RWPE1 (cell line): ENCODE measurements at places on chromosomes 3 and 15.

GRCh38 chr15:43151688-43152087, 18.3 kb downstream of the TMEM62 start:
- DNase-seq, result no peak

DNA sequence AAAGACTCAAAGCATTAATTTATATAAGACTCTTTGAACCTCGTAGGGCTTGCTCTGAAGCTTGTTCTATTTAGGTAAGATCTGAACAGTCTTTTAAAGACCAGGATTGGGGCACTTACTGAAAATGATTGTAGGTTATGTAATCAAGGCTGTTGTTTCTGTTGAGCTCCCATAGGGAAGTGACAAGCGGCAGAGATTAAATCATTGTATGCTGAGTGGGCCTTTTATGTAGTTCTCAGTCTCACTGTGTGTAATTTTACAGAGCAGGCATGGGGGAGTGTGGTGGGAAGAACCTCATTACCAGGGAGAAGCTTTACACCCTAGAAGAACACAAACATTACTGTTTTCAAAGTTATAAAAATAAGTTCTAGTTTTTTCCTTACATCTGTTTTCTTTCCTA, 160.0 kb upstream of the SNTN start:
- DNase-seq, result no peak

DNA sequence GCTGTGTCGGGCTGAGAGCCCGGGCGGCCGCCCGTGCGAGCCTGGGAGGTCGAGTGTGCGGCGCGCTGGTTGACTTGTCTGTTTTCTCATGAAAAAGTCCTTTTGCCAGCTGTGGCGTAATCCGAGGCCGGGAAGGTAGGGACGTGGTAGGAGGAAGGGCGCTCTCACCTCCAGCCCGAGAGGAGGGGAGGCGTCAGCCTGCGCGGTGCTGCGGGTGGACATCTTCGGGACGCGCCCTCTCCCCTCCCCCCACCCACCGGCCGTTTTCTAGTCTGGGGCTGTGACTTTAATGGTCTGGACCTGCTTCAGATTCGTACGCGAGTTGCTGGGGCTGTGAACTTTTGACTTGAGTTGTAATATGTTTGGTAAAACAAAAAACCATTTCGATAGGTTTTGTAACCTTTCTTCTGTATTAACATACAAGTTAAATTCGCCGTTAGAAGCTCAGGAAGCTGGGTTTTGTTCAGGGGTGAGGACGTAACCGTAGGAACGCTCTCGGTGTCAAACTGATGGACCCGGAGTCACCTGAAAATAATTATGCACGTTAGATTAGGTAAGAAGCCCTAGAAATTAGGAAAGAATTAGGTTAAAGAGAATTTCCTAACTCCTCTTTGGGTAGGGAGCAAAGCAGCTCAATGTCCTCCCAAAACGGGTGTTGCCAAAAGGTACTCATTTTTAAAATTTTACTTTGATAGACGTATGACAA, 762 bp downstream of the NCK1 start:
- DNase-seq, result peak; percentile 59

DNA sequence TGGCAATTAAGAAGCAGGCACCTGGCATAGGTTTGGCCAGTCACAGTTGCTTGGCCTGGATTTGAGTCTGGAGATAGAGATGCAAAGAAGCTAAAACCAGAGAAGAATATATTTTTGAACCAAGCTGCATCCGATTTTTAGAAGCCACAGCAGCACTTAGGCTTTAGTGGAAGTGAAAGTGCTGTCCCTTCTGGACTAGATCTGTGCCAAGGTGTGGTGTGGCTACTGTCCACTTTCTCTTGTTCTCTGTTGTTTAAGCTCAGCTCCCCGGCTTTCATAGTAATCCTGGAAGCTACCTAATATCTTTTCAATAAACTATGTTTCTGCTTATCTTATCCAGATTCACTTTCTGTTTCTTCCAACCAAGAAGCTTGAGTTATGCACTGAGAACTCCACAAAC, 183.4 kb upstream of the THRB start:
- no peak for DNase-seq

DNA sequence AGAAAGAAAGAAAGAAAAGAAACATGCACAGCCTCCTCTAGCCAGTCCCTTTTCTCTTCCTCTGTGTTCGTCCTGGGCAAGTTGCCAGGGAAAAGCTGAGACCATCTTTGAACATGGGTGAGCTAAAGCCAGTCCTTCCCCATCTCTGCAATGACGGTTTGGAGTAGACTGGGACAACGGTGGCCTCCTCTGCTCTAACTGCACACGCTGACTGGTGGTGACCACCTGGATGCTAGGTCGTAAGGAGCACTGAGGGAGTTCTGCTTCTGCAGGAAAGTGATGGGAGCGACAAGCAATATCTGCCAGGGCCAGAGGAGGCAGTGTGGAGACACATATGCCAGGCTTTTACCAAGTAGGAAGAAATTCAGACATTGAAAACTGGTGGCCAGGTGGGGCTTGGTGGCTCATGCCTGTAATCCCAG, 111.7 kb downstream of the NUP210 start:
- no peak for DNase-seq
